ENCODE measurements at places on chromosomes 16 and 17.
A peak's percentile ranks its signal among the peaks of the same experiment; 100 is the strongest.

GRCh38 chr17:2186937-2187336 is 116.6 kb downstream of the SMG6 start:
- no peak for DNase-seq

- DNase-seq = no peak
Observed at GRCh38 chr16:9328411-9328810, 237.0 kb downstream of the HAPSTR1 start.

DNA sequence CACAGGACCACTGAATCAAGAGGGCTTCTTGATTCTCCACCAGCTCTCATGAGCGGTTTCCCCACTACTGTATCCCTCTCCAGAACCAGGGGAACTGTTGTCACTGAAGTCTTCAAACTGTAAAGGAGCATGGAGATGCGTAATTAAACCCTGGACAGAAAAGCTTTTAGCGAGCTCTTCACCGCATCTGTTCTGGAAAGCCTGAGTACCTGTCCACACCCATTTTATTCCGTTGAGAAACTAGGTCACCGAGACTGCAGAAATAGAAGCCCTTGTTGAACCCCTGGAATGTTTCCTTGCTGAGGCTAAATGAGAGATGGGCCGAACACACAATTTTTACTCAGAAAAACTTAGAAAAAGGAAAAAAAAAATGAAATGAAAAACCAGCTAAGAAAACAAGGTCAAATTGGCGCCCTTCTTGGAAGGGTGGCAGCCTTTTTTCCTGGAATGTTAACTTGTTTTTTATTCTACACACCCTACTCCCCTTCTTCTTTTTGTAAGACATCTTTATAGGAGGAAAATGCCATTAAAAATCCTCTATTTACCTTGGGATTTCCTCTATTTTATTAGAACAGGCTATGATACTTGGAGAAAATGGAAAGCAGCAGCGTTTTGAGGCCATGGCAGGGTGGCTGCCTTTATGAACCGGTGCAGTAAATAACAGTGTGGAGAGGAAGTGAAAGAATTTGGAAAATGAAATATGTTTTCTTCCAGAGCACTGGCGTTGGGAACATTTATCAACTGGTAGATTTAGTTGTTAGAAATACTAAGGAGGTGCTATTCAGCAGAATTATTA is 52.6 kb upstream of the CRISPLD2 start:
- peak; percentile 30 for DNase-seq

DNA sequence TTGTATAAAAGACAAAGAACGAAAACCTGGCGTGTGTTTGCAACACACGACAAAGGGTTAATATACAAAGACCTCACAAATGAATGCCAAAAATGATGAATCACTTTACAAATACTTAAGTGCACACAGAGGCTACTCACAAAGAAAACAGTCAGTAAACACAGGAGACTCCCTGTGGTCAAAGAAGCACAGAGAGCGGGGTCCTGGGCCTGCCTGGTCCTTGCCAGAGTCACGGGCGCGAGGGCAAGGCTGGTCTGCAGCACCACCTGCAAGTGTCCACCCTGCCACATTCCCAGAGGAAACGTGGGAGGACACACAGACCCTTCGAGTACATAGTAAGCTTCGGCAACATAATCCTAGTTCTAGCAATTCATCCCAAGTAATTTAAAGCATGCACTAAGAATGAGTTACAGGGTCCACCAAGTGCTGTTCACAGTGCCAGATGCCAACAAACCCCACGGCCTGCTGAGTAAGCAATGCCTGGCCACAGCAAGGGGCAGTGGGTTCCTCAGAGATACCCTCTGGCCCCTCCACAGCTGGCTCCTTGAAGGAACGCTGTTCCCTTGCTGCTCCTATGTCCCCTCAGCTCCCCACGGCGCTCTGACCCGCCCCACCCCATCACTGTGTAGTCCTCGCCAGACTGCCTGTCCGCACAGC is 24.6 kb upstream of the FAAP100 start:
- DNase-seq = no peak

DNA sequence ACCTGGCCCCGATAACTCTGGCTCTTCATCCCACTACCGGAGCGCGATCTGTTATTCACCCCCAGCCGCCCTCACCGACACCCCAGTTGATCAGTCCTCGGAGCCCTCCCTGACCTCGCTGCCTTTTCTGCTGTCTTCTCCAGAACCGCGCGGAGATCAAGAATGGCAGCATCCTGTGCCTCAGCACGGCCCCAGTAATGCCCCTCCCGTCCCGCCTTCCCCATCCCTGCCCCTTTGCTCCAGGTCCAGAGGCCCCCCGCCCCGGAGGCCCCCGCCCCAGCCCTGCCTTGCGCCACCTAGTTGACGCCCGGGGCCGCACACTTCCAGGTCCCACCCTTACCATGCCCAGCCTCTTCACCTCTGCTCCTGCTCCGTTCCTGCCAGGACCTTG is 872 bp downstream of the ELMO3 start:
- no peak for DNase-seq

GRCh38 chr17:48961516-48962233 is 6.7 kb downstream of the GIP start:
- DNase-seq = no peak

- DNase-seq = no peak
Observed at GRCh38 chr17:273981-274832, 78.4 kb downstream of the RPH3AL start.

GRCh38 chr17:57624386-57624785 is 120.7 kb downstream of the CCDC182 start:
- DNase-seq = no peak

- peak; percentile 45 for DNase-seq
Observed at GRCh38 chr16:21971856-21972255, 18.7 kb downstream of the UQCRC2 start.

DNA sequence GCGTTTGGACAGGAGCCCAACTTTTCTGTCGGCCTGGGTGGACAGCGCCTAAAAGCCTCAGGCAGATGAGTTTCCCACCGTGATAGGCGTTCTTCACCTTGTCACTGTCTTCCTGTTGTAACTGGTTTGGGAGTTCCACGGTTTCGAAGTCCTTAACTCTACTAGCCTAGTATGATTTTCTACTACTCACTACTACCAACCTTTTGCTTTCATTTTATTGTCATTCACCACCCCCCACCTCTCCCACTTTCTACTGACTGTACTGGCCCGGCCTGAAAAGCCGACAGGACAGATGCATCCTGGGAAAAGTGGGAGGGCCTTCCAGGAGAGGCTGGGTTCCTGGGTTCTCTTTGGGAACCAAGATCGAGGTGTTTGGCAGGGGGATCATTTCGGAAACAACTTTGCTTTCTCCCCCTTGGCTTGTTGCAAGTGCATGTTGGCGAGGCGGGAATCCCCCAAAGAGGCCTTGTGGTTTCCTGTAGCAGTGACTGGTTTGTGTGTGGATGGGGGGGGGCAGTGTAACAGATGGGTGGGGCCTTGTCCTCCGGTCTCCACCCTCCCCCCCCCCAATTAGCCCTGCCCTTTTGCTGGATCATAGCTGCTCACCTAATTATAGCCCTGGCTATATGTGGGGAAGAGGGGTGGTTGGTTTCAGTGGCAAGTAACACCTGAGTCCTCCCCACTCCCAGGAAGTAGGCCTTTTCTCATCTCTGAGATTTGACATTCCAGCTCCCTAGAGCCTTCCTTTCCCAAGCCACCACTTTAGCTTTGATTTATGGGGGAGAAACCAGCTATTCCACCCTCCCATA is 1.4 kb downstream of the EIF5A start:
- DNase-seq = no peak

- no peak for DNase-seq
Observed at GRCh38 chr16:57624044-57624688, 4.3 kb upstream of the ADGRG1 start.

GRCh38 chr16:88030498-88030897 is 79.3 kb downstream of the BANP start:
- DNase-seq = no peak

- DNase-seq = no peak
Observed at GRCh38 chr16:74320707-74321106, 24.1 kb downstream of the PSMD7 start.

GRCh38 chr17:48484850-48485249 is 46.0 kb downstream of the HOXB1 start:
- DNase-seq = no peak

DNA sequence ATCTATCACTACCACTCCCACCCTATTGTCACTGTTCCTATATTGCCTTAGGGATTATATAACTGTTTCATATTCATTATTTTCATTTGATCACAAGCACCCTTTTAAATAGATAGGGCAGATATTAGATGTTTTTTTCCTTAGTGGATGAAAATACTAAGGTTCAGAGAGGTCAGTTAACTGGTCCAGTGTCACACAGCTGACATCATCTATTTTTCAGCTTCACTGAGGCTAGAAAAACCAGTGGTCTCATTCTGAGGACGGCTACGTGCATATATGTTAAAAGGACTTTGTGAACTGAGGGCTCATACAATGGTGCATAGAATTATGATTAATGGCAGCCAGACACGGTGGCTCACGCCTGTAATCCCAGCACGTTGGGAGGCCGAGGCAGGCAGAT is 29.0 kb upstream of the RGS9 start:
- DNase-seq = no peak

GRCh38 chr17:55655777-55656176 is 66.9 kb downstream of the TMEM100 start:
- DNase-seq = no peak

DNA sequence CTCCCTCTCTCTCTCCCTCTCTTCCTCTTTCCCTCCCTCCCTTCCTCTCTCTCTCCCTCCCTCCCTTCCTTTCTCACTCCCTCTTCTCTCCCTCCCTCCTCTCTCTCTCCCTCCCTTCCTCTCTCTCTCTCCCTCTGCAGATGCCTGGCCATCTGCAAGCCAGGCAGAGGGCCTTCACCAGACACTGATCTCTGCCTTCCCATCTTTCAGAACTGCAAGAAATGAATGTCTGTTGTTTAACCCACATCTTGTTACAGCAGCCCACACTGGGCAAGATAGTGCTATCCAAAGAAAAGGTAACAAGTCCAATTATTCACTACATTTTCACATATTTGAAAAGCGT is 26.2 kb upstream of the CDRT4 start:
- no peak for DNase-seq

DNA sequence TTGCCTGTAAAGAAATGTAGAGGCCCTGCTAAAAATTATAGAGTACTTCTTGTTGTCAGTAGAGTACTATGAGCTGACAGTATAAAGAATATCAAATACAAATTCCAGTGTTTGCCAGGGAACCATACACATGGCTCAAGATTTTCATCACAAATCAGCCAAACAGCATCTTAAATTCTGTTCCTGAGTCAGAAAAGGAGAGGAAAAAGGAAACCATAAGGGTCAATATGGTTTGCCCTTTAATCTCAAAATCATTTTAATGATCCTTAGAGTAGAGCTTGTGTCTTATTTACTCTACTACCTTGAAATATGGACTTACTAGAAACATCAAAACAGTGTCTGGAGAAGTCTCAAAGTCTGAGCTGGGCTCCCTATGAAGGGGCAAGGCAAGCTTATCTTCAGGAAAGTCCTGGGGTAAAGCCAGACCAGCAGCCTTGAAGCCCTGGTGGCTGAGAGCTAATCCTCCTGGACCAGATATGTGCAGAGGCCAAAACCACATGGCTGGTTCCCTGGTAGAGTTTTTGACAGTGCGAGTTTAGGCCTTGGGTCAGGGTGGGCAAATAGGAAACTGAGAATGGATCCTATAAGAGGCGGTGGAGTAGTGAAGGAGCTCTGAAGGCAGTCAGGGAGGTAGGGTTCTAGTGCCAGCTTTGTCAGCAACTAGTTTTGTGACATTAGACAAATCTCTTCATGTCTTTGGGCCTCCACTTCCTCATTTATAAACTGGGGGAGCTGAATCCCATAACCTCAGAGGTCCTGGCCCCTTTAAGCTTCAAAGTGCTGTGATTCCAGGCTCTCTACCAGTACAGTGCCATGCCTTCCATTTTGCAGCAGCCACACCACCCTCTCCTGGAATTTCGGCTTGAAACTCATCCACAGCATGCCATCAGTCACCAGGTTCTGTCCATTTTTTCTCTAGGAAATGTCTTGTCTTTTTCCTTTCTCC is 38.9 kb downstream of the MRTFB start:
- DNase-seq = no peak

DNA sequence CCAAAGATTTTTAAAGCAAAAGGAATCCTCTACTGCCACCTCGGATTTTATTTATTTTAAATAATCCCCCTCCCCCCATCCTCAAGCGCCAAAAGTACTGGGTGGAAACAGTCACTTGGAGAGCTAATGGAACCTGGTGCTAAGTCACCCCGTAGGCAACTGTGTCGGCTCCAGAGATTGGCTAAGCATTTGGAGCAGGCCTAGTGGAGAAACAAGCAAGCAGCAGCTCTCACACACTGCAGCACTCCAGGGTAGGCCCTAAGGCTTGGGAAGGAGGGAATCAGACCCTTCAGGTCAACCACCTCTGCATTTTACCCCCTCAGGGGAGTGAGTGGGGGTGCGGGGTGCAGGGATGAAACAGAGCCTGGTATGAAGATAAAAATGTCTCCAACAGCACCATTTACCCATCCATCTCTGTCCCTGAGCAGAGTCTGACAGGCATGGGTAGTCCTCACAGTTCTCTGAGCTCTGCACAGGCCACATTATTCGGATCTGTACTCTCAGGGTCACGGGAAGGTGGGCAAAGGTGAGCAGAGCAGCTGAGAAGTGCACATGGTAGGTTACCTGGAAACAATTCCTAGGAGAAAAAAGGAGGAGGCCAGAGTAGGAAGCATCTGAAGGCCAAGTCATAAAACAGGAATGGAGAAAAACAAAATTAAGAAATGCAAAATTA is 27.2 kb upstream of the STAC2 start:
- DNase-seq = no peak

DNA sequence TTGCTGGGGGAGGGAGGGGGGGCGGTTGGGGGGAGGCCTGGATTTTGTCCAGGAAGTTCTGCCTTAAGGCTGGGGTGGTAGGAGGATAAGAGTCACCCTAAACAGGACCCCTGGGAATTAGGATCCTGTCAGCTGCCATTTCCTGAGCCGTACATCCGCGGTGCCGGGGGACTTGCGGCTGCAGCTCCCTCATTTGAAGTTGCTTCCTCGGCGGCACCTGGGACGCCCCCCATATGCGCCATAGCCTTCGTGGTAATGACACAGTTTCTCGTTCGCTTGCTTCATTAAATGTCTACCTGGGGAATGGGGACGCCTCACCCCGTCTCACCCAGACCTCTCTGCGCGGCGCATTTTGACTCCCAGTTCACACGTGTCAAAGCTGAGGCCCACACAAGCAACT is 55.1 kb upstream of the PABPN1L start:
- DNase-seq = no peak

GRCh38 chr16:77344341-77344740 is 90.5 kb downstream of the ADAMTS18 start:
- no peak for DNase-seq

GRCh38 chr16:87572959-87573358 is 29.3 kb upstream of the JPH3 start:
- DNase-seq = no peak
